ENCODE measurements at places on chromosomes 12 and 14.

DNA sequence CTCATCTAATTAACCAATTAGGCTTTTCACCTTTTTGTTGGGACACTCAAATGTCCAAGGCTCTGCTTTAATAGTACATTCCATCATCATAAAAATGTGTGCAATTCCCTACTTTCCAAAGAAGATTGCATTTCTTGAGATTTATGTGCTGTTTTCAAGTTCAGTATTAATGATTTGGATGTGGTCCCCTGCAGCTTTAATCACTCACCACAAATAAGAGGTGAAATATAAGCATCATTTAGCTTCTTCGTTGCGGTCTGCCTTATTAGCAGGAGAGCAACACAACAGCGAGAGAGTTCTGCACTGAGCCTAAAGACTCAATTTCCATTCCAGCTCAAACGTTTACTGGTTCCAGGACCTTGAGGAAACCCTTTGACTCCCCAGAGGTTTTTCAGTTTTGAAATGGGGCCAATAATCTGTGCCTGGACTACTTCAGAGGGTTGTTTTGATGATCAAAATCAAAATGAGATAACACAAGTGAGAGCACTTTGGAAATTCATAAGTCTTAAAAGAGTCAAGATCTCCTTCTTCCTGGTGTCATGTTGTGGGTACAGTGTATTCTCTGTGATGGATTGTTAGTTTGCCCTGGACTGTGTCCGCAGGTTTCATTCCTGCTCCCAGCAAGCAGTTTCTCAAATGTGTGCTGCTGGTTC lies 53.1 kb downstream of the RERG start:
- no peak for DNase-seq

DNA sequence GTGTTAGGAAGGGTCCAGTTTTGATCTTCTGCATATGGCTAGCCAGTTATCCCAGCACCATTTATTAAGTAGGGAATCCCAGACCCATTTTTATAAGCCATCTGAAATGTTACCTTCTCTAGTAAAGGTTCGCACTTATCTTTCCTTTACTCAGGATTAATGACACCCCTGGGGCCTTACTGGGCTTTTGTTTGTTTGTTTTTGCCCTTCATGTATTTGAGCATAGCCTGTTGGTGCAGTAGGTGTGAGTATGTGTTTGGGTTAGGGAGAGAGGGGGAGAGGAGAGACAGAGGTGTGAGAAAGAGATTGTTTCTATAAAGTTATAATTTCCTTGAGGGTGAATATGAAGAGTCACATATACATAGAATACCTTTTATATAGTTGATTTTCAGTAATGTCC lies 96.9 kb downstream of the AKAP6 start:
- DNase-seq, result no peak

DNA sequence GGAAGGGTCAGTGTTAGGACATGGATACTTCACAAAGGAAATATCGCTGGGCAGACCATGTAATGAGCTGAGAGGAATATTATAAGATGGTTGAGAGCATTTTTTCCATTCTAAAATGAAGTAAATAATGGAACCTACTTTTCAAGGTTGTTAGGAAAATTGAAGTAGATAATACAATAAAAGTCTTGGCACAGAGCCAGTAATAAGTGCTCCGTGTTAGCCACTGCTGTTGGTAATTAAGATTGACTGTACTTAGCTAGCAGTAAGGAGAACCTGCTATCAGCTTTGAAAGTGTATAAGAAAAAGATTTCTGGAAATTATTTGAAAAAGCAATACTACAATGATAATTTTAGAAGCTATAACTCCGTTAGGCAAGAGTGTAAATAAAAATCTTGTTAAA lies 77.6 kb downstream of the SCAF11 start:
- no peak for DNase-seq

- no peak for DNase-seq
These were observed 86.3 kb upstream of the USP44 start for GRCh38 chr12:95637471-95638155.

DNA sequence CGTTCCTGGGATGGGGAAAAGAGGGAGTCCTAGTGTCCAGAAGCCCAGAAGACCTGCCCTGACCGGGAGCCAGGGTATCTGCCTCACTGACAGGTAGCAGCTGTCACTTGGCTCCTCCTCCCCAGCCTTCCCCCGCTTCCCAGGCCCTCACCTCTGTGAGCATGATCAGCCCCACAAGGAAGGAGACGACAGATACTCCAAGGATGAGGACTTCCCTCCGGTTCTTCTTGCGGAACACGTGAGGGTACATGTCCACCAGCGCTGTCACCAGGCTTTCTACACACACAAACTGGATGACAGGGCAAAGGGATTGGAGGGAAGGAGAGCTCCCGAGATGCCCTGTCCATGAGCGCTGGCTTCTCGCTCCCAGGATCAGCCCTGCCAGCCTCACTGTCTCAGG lies 9.9 kb upstream of the SLC6A12 start:
- DNase-seq, result no peak

All from hematopoietic multipotent progenitor cell treated with erythropoietin and hydrocortisone succinate and interleukin-3 and kit ligand, for 4 days (in vitro differentiated cells).